ENCODE measurements at places on chromosomes 11 and 22.

DNA sequence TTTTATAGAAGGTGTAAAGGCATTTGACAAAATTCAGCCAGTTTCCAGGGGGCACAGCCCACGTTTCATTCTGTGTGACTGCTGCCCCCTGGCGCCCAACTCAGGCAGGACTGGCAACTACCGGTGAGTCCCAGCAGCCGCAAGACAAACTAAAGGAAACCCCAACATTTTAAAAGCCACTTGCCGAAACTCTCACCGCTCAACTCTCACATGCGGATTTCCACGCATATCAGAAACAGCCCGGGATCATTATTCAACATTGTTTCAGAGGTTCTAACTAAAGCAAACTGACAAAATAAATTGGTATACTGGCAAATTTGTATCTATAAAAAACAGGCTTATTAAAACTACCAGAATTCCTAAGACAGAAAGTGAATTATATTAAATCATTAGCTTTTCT is 48.2 kb downstream of the MORC2 start:
- peaks cover 6% of the 10 kb centered on the region for H3K36me3 ChIP-seq
- peak; percentile 91 for DNase-seq

DNA sequence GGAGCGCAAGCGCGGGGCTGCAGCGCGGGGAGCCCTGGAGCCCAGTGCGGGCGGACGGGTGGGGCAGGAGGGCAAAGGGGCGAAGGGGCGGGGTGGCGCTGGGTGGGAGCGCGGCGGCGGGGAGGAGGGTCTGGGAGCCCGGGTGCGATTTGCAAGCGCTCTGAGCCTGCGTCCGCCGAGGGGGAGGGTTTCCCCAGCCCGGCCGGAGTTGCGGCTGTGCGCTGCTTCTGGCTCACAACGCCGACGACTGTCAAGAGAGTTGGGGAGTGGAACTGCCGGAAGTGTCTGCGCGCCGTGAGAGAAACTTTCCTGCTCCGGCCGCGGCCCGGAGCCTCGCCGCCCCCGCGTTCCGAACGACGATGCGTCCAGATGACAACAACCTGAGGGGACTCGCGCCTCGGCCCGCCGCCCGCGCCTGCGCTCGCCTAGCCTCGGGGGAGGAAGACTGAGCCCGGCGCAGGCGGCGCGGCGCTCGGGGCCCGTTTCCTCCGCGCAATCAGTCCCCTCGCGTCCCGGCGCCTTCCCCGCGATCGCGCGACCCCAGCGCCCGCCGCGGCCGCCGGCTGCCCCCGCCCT is at the start of gene ARHGAP42:
ARHGAP42 (plus strand) TSS at position 235 of the 576 bp plus-strand sequence. CDS start 391 bp downstream, outside the sequence.
- H3K27ac ChIP-seq = peak within 1 kb of the TSS; percentile 99
- peak within 1 kb of the TSS; percentile 98 for H3K4me3 ChIP-seq
- no peaks in the 10 kb centered on the region for H3K27me3 ChIP-seq
- H3K4me1 ChIP-seq = peaks cover 57% of the 10 kb centered on the region
- H3K36me3 ChIP-seq = no peaks in the 10 kb centered on the region

DNA sequence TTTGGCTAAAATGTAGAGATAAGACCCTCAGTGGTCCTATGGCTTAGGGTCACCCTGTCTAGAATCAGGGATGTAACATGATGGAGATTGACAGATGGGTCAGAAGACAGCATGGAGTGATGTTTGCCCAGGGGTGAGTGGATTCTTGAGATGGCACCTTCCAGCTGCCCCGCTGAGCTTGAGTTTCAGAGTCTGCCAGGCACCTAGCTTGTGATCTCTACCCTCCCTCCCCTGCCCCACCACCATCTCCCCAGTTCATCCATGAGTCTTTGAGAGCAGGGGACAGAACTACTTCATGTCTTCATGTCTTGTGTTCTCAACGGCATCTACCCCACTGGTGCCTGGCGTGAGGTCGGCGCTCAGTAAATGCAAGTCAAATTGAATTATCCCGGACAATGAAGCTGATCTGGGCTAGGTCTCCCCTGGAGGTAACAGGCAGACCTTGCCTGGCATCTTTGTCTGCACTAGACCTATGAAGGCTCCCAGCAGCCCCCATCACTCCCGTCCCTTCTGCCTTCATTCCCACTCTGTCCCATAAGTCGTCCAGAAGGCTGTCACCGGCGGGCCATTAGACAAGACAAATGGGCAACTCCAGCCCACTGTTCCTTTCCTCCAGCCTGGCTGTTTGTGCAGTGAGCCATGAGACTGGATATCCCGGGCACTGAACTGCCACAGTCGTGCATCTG is 239.2 kb upstream of the TBCEL start:
- H3K27me3 ChIP-seq = peaks cover 13% of the 10 kb centered on the region
- no peak overlapping the region for H3K4me3 ChIP-seq
- peaks cover 15% of the 10 kb centered on the region for H3K4me1 ChIP-seq
- H3K36me3 ChIP-seq = no peaks in the 10 kb centered on the region
- DNase-seq = no peak
- H3K27ac ChIP-seq = no peak overlapping the region

DNA sequence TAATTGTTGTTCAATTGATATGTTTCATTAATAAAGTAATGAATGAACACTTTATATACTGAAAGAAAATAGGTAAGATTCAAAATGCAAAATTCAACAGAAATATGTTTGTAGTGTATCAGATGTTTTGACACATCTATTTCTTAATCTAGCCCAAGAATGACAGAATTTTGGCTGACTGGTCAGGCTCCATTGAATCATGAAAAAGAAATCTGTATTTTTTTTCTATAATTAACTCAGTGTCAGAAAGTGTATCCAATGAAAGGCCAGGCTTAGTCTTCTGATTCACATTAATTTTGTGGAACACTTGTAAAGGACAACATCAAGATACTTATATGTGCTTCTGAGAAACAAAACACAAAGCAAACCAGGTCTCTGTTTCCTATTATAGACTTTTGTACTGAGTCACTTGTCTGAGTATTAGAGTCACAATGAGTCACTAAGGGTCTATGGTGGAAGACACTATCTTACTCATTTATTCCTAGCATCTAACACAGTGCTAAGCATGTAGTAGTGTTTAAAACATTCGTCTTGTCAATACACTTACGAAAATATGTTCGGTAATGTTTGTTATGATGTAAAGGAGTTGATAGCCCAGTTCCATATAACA is 297.7 kb upstream of the CCDC90B start:
- no peaks in the 10 kb centered on the region for H3K4me1 ChIP-seq
- H3K36me3 ChIP-seq = no peaks in the 10 kb centered on the region
- DNase-seq = no peak
- no peak overlapping the region for H3K27ac ChIP-seq
- no peak overlapping the region for H3K4me3 ChIP-seq

- no peak overlapping the region for H3K27ac ChIP-seq
- H3K4me3 ChIP-seq = no peak overlapping the region
- H3K4me1 ChIP-seq = no peaks in the 10 kb centered on the region
Measured at GRCh38 chr22:24474221-24474620, 20.9 kb upstream of the UPB1 start.

Measured in neural crest cell (in vitro differentiated cells).